GM13977 (cell line): ENCODE measurements at places on chromosomes 6 and 20.

DNA sequence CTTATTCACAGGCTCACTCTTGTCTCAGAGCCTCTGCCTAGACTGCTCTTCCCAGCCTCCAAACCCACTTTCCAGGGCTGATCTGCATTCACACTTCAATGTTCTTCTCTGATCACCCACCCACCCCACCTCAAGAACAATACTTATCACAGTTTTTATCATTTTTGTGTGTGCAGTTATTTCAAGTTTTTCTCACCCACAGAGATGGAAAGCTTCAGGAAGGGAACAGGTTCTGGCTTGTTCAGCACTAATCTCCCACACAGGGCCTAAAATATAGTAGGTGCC is 160.9 kb downstream of the MRPL14 start:
- no peak for DNase-seq

- DNase-seq: no peak
Measured at GRCh38 chr20:32670773-32671455, 2.8 kb downstream of the C20orf203 start.

DNA sequence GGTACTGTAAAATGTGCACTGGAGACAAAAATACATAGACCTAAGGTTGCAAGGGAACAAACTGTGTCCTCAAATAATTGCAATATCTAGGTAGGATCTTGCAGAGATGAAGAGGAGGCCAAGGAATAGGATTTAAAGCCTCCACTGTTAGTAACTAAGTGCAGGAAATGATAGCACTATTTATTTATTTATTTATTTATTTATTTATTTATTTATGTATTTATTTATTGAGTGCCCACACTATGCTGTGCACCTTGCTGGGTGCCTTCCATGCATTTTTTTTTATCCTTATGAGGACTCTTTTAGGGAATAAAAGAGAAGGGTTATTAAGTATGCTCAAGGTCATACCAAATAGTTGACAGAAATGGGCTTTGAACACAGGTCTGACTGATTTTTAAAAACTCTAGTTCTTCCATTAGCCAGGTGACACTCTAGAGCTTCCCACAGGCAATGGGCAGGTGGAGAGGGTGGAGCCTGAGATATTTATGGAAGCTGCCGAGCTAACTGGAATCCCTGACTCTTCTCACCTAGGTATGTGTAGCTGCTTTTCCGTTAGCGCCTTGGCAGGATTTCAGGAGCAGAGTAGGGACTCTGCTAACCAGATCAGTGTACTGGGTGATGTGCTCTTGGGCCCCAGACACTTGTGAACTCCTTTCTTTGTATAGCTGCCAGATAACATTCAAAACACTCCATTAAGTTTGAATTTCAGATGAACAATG is 12.8 kb upstream of the NUP153 start:
- no peak for DNase-seq

GRCh38 chr6:80641591-80641990 is 535.1 kb downstream of the BCKDHB start:
- DNase-seq: no peak

GRCh38 chr6:86152546-86152945 is 509.9 kb upstream of the SYNCRIP start:
- DNase-seq: no peak

- no peak for DNase-seq
Measured at GRCh38 chr20:43052532-43052931, 137.2 kb downstream of the PTPRT start.

GRCh38 chr6:43413002-43413401 is 14.3 kb upstream of the ABCC10 start:
- DNase-seq: no peak

DNA sequence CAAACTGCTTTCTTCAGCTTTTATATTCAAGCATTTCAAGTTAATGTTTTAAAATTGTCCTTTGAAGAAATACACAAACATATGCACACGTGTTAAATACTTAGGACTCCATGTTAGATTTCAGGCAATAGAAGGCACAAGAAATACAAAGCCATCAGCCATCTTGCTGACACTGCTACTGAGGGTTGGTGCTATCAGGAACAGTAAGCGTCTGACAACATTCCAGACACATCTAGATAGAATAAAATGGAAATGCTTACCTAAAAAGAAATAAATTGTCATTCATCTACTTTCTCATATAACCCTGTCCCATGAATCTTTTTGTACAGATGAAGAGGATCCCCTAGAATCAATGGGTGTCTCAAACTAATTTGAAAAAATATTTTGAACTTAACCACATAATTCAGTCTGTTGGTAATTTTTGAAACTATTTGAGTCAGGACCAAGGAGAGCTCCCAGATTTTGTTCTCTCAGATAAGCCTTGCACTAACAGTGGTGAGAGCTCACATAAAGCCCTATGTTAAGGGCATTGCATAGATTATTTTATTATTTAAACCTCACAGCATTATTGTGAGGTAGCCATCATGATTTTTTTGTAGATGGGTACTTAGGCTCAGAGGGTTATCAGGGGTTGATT is 631.1 kb upstream of the POU3F2 start:
- no peak for DNase-seq

- DNase-seq: no peak
Measured at GRCh38 chr6:153862139-153862538, 176.9 kb upstream of the OPRM1 start.

DNA sequence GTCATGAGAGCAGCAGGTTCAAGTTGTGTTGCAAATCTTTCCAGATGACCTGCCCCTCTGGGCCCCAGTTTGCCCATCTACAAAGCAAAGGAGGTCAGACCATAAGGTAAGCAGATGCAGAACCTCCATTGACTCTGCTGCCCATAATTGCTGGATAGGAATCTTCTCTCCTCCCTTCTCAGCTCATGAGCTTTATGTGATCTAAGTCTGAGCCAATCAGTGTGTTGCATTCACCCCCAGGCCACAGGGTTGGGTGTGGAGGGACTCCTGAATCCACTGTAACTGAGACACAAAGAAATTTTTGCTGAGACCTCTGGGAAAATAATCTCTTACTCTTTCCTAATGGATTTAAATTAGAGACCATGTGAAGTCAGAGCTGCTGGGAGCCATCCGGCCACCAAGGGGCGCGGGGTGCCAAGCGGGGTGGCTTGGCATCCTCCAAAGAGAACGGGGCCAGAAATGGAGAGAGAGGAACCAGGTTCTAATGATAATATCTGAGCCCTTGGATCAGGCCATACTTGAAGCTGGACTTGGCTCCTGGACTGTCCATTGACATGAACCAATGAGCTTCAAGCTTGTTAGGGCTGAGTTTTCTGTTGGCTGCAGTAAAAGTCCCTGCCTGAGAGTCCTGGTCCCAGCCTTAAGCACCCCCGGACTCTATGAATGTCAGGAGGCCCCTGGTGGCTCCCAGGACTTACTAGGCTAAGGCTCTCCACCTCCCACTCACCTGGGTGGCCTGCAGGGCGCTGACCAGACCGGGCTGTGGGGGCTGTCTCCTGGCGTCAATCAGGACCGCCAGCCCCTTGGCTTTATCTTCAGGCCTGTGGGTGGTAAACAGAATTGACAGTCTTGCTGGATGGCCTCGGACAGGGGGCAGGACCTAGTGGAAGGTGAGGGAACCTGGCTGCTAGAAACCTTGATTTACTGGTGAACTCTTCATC is 32.8 kb downstream of the KIAA1755 start:
- DNase-seq: peak; percentile 5

DNA sequence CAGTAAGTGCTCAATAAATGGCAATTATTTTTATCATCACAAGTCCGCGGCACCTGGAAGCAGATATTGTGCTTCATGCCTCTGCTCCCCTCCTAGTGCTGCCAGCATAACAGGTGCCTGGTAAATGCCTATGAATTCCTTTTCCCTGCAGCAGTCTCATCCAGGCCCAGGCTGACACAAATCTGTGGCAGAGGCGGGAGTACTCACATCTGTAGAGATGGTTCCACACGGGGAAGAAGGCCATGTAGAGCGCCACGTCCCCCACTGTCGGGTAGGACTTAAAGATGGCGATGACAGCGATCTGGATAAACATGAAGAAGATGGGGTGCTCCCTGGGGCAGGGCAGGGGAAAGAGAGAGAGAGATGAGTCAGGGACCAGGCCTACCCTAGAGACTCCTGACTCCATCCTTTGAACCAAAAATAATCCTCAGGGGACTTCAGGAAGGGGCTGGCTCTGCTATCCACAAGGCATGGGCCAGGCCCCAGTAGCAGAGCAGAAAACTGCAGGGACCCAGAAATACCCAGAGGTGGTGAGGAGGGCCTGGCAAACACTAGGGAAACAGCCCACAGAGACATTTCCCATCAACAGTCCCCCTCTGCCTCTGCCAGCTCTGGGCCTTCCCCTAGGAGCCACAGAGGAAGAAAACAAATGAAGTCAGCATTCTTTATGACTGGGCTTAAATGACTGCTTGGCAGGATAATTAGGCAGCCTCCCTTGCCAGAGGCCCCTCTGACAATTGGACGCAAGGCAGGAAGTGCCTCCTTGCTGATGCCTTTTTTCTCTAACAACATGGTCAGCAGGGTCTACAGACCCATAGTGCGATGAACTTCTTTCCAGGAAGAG is 23.0 kb downstream of the MAP1LC3A start:
- peak; percentile 23 for DNase-seq

DNA sequence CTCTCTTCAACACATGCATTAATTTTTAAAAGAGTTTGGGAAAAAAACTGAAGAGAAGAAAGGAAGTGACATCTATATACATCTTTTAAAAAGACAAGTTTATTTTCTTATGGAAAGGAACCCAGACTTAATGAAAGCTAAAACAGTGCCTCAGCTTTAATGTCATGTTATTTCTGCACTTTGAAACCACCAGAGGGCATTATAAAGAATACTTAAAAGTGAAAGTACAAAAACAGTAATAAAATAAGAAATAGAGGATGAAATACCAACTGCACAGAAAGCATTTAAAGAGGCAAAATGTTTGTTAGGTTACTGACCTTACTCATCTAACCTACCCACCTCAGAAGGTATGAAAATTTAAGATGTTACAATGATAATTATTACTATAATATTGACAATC is 98.8 kb downstream of the HUS1B start:
- peak; percentile 40 for DNase-seq

- no peak for DNase-seq
Measured at GRCh38 chr6:14141351-14142062, 23.9 kb downstream of the CD83 start.

GRCh38 chr20:40441771-40442170 is 247.3 kb downstream of the MAFB start:
- no peak for DNase-seq

DNA sequence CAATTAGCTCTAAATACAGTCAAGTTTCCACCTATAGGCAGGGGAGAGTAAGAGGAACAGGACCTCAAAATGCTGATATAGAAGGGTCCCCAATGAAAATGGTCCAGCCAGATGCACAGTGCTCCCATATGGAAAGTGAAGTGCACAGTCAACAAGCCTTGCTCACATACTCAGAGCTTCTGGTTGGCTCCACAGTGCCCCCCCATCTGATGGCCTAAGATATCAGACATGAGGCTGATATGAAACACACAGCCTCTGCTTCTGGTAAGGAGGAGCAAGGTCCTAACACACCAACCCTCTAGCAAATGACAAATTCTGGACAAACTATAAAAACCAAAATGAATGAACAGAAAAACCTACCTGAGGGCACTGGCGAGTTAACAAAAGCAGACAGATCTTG is 111.4 kb upstream of the EMILIN3 start:
- no peak for DNase-seq

DNA sequence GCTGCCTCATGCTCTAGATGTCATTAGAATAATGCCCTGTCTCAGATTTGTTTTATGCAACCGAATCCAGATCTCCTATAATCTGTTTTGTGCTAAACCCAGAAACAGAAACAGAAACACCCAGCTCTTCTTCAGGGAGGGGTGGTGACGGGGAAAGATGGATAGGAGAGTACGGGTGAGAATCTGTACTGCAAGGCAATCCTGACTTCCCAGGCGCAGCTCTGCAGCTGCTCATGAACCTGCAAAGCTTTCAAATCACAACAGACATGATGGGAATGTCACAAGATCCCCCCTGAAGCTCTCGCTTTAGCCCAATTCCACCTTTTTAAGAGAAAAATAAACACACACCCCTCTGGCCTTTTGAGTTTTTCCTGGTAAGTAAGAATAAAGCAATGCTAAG is 71.5 kb downstream of the PPP1R3G start:
- DNase-seq: no peak

- DNase-seq: peak; percentile 57
Measured at GRCh38 chr20:63831646-63831992, 555 bp upstream of the ZBTB46 start.

GRCh38 chr6:85585741-85586140 is 7.9 kb downstream of the SNX14 start:
- DNase-seq: no peak

DNA sequence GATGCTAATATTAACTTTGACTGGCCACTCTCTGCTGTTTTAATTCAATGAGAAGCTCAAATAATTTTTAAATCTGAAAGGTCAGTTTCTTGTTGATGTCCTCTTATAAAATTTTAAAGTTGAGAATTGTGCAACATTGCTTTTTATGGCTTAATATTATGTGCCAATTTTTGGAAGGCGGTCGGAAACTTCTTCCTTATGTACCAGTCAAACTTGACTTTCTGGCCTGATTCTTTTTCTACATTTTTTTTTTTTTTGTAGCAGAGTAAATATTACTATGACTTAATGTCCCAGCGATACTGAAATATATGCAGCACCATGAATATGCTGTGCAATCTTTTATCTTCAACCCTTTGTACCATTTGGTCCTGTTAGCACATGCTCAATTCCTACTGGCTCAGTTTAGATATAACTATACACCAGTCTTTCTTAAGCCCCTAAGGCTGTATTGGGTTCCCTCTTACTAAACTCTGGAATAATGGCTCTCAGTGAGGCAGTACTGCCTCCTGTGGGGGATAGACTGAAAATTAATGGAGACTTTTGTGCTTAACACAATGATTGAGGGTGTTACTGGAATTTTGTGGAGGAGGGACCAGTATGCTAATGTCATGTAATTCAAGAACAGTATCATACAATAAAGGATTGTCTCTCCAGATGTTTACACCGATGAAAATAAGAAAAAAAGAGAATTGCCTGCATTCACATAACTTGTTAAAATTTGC is 156.4 kb upstream of the SYNCRIP start:
- no peak for DNase-seq

DNA sequence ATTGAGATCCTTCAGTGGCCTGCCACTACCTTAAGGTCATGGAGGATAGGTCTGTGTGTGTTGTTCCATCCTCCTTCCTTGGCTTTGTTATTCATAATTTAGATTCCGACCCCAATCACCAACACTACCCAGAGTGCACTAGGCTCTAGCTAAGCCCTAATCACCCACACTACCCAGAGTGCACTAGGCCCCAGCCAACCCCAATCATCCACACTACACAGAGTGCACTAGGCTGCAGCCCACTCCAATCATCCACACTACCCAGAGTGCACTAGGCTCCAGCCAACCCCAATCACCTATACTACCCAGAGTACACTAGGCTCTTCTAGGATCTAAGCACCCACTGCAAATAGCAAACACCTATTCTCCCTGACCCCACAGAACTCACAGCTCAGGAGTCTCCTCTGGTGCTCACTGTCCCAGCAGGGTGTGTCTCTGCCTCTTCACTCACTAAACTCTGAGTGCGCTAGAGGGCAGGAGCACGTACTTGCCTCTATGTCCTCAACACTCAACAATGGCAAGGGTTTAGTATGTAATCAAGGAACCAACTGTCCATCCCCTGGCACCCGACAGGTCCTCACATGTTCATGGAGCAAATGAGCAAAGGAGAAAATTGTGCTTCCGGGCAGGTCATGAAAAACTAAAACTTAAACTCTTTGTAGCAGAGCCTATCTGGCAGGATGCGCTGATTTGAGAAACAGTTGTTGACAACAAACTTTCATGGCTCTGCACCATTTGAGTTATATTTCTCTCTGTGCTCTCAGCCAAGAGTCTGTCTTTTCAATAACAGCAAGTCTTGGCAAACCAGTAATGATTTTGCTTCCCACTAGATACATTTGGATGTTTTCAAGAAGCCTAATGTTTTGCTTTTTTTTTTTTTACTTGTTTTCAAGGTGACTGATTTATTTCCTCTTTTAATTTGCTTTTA is 54.3 kb downstream of the SLC22A23 start:
- no peak for DNase-seq
